ENCODE measurements at places on chromosomes 4 and X. TPM values are rescaled to one million over a fixed set of nuclear protein-coding genes. Genes with fewer than 3 reads are reported as not detected.

ETDA gene
- total RNA-seq = not detected

GRCh38 chr4:41865306-41865980, 69.8 kb upstream of the TMEM33 start:
- no peak for DNase-seq

- no peak for DNase-seq
These were observed 16.7 kb upstream of the PDS5A start for GRCh38 chr4:39994406-39994805.

DNA sequence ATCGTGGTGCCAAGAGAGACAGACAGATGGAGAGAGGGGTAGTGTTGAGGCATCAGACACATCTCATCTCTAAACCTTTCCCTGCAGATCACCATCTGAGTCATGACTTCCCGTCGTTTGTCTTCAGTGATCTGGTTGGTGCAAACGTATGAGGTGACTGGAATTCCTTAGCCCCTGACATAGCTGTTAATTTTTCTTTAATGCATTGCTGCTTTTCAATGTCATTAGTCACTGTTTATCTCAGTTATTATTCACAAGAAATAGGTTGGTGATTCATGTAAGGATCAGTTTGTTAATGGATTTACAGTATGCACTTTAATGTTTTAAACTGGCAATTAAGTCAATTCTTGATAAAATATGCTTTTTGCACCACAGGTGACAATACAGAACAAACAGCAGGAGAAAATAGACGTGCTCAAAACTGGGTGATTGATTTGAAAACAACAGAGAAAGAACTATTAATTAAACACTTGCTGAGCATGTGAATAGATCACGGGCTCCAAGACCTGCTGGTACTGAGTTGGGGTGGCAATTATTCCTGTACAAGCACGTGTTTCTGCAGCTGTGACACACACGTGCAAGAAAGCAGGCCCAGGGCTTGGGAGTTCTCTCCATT, 1.3 kb upstream of the TMEM154 start:
- DNase-seq = no peak

PRSS48 gene
- not detected for total RNA-seq

GRCh38 chrX:53882331-53882730, 161.9 kb downstream of the PHF8 start:
- no peak for DNase-seq
